ENCODE measurements at places on chromosomes 3 and 15. TPM values are rescaled to one million over a fixed set of nuclear protein-coding genes. Genes with fewer than 3 reads are reported as not detected.

GRCh38 chr15:37951999-37952398, 17.6 kb downstream of the TMCO5A start:
- no peak for DNase-seq

The SEC11A gene
- total RNA-seq: 94.6 TPM

DNA sequence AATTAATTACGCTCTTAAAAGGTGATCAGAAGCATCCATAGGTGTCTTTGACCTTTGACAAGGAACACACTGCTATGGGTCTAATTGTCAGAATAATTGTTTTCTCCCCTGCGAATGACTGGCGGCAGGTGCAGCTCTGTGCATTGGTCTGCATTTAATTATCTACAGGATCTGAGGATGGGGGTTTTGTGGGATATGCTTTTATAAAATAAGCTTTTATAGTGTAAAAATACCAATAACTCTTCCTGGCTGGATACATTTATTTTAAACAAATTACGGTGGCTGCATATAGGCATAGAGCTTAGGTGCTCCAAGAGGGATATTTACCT, 201.6 kb upstream of the RGMA start:
- no peak for DNase-seq

DNA sequence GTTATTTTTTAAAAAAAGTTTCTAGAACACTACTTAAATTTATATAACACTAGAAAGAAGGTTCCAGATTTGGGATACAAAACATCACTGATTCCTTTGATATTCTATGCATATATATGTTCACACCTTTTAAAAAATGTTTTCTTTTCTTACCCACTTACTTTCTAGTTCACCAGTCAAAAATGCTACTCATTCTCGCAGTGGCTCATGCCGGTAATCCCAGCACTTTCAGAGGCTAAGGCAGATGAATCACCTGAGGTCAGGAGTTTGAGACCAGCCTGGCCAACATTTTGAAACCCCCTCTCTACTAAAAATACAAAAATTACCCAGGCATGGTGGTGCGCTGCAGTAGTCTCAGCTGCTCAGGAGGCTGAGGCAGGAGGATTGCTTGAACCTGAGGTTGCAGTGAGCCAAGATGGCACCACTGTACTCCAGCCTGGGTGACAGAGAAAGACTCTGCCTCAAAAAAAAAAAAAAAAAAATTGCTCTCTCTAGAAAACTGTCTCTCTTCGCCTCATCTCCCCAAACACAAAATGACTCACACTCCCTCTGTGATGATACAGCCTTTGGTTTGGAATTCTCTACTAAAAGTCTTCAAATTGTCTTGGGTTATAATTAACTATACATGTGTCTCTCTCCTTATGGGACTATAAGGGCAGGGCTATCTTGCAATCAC, 52.6 kb upstream of the TGFBR2 start:
- no peak for DNase-seq

The RIOX2 gene
- total RNA-seq: 11.1 TPM

GRCh38 chr15:39285071-39285470, 295.8 kb upstream of the THBS1 start:
- DNase-seq: no peak

DNA sequence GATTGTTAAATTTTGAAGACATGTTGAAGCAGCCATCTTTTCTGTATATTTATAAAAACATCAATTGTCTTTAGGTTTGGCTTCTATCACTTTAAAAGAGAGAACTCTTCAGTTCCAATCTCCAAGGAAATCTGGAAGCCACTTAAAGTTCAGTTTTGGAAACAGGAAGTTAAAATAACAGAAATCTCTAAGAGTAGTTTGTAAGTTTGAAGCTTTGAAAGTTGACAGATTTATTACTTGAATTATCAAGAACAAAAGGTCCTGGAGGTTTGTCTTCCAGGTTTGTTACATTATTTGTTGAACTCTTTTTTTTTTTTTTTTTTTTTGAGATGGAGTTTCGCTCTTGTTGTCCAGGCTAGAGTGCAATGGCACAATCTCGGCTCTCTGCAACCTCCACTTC, 30.0 kb downstream of the RNF111 start:
- no peak for DNase-seq

- no peak for DNase-seq
Measured at GRCh38 chr3:31673950-31674349, 141.2 kb downstream of the STT3B start.

DNA sequence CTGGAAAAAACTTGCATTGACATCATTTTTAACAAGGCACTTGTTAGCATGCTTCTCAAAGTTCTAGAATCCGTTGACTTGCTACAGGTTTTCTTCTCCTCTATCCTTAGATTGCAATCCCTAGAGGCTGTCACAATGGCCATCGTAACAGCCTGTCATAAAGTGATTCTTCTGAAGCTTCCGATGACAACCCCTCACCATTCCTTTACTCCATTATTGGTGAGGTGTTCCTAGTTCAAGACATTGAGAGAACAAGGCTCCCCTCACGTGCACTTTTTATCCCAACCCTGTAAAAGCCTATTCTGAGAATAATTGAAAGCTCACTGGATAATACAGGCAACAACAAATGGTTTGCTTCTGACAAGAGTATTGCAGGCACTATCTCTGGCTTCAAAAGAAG, 131.4 kb downstream of the ROBO1 start:
- DNase-seq: no peak

- DNase-seq: no peak
Measured at GRCh38 chr3:48535578-48535977, 21.0 kb downstream of the PFKFB4 start.

The PARP15 gene
- 0.52 TPM for total RNA-seq

The EPHA3 gene
- total RNA-seq: 1.9 TPM

DNA sequence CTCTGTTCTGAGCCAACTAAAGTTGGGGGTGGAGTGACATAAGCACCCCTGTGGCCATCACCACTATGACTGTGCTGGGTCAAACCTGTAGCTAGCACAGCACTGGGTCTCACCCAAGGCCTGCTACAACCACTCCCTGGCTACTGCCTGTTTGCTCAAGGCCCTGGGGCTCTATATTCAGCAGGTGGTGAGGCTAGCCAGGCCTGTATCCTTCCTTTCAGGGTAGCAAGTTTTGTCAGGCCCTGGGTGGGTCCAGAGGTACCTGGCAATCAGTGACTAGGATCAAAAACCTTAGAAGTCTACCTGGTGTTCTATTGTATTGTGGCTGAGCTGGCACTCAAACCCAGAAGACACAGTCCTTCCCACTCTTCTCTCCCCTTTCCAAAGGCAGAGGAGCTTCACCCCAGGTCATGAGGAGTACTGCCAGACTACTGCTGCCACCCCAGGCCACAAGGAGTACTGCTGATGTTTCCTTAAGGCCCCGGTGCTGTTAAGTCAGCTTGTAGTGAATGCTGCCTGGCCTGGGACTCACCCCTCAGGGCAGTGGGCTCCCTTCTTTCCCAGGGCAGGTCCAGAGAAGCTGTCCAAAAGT, 170.8 kb downstream of the IGSF11 start:
- DNase-seq: no peak

DNA sequence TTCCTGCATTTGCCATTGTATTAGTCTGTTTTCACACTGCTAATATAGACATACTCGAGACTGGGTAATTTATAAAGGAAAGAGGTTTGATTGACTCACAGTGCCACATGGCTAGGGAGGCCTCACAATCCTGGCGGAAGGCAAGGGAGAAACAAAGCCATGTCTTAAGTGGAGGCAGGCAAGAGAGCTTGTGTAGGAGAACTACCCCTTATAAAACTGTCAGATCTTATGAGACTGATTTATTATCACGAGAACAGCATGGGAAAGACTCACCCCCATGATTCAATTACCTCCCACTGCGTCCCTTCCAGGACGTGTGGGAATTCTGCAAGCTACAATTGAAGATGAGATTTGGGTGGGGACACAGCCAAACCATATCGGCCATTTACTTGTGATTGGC, 27.8 kb downstream of the YEATS2 start:
- DNase-seq: no peak

Data from left ventricle myocardium superior (tissue), 1 donor.